Aorta (tissue), 5 donors: ENCODE measurements at places on chromosomes 2 and 18. TPM values are rescaled to one million over a fixed set of nuclear protein-coding genes. Genes with fewer than 3 reads are reported as not detected.

The CHRNG gene
- not detected for polyA plus RNA-seq

The WDR54 gene
- polyA plus RNA-seq, result 19.9 TPM

The FAM98A gene
- polyA plus RNA-seq, result 31.6 TPM

The PTCD3 gene
- 47.1 TPM for polyA plus RNA-seq

The CDH7 gene
- not detected for polyA plus RNA-seq

The SP100 gene
- 70.8 TPM for polyA plus RNA-seq

The NPC1 gene
- polyA plus RNA-seq, result 29.8 TPM

The DQX1 gene
- 4.1 TPM for polyA plus RNA-seq

The CHRND gene
- polyA plus RNA-seq, result not detected

The CDH2 gene
- 13.9 TPM for polyA plus RNA-seq

The KCNF1 gene
- polyA plus RNA-seq, result not detected

The AKAIN1 gene
- polyA plus RNA-seq, result not detected

The TM4SF20 gene
- not detected for polyA plus RNA-seq

The ZAP70 gene
- 1.3 TPM for polyA plus RNA-seq

DNA sequence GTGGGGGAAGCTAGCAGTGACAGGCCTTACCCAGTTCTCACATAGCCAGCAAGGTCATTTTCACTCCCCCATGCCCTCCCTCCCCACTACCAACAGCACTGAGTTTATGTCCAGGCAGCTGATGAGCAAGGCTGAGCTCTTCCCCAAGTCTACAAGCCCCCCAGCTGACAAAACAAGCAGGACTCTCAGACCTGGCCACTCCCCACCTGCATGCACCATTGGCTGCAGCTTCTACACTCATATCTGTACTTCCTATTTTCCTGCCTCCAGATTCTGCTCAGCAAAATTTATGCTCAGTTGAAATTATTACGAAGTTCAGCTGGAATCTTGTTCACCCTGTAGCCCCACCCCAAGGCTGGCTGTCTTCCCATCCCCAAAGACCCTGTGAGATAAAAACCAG, 339.3 kb downstream of the ARL6IP6 start:
- no peak for DNase-seq

GRCh38 chr2:171763602-171764001, 76.3 kb downstream of the DYNC1I2 start:
- no peak for DNase-seq

- no peak for DNase-seq
Measured at GRCh38 chr2:69718338-69718965, 23.5 kb upstream of the ANXA4 start.

DNA sequence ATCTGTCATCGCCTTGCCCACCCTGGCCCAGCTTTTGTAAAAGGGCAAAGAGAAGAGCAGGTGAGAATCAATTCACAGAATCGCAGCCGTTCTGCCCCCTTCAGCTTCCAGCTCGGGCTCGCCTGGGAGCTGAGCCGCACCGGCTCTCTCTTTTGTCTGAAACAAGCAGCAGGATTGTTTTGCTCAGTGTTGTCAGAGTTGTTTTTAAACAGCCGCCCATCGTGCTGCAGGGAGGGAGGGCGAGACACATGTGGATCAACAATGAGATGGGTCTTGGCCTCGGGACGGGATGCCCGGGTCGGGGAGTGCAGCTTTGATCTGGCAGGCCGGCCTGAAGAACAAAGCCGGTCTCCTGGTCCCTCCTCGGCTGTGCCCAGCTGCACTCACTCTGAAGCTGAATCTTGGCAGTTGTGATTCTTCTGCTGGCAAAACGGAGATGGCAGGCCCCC, 39.7 kb upstream of the HDAC4 start:
- no peak for DNase-seq

- no peak for DNase-seq
Measured at GRCh38 chr2:19861813-19862212, 40.0 kb downstream of the TTC32 start.

- DNase-seq, result no peak
Measured at GRCh38 chr18:38421021-38421420, 855.4 kb upstream of the CELF4 start.

GRCh38 chr2:55038428-55038827, 11.8 kb downstream of the RTN4 start:
- DNase-seq, result no peak

DNA sequence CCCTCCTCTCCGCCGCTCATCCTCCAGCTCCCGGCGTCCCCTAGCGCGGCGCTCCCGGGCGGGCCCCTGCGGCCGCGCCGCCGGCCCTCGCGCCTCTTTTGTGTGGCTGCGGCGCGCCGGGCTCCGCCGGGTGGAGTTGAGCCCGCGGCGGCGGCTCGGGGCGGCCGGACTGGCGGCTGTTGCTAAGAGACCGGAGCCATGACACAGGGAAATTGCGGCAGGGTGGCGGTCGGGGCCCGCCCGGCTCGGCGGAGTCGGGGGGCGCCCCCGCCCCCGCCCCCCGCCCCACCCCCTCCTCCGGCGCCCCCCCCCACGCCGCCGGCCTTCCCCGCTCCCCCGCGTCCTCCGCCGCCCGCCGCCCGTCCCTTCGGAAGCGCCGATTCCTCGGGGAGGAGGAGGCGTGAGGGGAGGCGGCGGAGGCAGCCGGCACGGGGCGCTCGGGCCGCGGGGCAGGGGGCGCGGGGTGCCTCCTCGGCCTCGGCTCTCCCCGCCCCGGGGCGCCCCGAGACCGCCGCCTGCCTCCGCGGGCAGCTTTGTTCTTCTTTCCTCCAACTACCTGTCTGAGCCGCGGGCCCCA, at the start of gene TMEM200C:
Gene TMEM200C (minus strand): TSS at position 224 of the 577 bp plus-strand sequence. CDS start 3,459 bp downstream, outside the sequence.
- DNase-seq, result no peak

- DNase-seq, result no peak
Measured at GRCh38 chr2:15670981-15671380, 79.3 kb downstream of the DDX1 start.

GRCh38 chr2:28160986-28161425, 231.7 kb upstream of the FOSL2 start:
- no peak for DNase-seq

- DNase-seq, result no peak
Measured at GRCh38 chr18:58788971-58789875, 75.5 kb upstream of the ZNF532 start.

- no peak for DNase-seq
Measured at GRCh38 chr18:51339856-51340255, 142.4 kb upstream of the MEX3C start.

DNA sequence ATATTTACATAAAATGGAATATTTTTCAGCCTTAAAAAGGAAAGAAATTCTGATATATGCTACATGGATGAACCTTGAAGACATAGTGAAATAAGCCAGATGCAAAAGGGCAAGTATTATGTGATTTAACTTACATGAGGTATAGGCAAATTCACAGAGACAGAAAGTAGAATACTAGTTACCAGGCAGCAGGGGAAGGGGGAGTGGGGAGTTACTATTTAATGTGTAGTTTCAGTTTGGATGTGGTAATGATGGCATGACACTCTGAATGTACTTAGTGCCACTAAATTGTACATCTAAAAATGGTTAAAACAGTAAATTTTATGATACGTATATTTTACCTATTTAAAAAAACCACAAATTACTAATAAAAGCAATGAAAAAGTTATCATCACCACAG, 12.1 kb downstream of the METTL4 start:
- no peak for DNase-seq

DNA sequence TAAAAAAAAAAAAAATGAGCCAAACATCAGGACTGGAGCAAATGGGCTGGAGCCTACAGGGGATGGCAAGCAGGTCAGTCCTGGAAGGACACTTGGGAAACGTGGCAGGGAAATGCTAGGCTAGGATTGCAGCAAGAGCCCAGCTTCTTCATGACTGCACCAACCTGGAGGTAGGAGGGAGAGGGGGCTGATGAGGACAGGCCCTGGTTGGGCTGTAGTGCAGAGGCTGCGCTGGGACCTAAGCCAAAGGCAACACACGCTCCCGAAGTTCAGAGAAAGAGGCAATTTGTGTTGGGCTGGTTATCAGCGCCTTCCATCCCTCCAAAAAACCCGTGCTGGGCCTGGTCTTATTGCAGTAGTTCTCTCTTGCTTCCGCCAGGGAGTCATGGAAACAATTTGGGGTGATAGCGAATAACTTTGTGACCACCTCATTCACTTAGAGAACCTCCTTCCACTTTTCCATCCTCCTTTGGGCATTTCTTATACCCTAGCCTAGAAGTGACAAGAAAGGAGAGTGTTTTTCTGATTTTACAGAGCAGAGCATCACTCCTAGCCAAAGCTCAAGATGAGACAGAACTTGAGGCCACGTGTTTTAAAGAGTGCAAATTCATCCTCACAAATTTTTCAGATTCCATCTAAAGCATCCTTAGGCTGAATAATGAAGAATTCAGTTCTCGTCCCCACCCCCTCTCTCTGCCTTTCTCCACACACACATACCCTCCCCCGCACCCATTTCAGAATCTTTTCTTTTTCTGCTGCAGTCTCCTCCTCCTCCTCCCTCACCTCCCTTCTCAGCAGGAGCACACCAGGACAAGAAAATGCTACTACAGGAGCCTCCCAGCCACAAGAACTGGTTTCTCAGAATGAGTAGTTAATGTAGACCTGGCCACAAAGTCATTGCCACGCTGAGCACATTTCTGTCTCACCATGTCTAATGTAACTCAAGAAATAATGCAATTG, 82.5 kb upstream of the STPG4 start:
- peak; percentile 89 for DNase-seq

- DNase-seq, result no peak
Measured at GRCh38 chr2:68188831-68189230, 31.1 kb downstream of the PNO1 start.

GRCh38 chr2:188330316-188331053, 38.8 kb downstream of the GULP1 start:
- DNase-seq, result no peak

DNA sequence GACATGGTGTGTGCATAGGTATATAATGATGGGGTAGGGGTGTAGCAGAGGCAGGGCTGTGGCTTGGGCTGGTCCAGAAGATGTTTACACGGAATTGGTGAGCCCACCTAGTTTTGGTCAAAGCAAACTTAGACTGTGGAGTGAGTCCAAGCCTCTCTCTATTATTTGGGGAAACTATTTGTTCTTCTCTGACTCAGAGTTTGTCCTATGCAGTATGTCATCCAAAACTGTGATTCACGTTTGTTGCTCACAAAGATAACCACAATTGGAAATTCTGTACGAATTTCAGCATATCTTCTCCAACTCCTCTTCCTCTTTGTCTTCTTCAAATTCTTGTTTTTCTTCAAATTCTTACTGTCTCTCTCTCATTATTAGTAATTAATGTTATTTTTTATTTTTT, 292.9 kb downstream of the XIRP2 start:
- no peak for DNase-seq

- DNase-seq, result no peak
Measured at GRCh38 chr2:99554238-99554637, 64.4 kb upstream of the REV1 start.

- DNase-seq, result no peak
Measured at GRCh38 chr2:177709986-177710401, 317.4 kb downstream of the AGPS start.

- DNase-seq, result no peak
Measured at GRCh38 chr2:122523143-122523542, 767.7 kb downstream of the TSN start.

DNA sequence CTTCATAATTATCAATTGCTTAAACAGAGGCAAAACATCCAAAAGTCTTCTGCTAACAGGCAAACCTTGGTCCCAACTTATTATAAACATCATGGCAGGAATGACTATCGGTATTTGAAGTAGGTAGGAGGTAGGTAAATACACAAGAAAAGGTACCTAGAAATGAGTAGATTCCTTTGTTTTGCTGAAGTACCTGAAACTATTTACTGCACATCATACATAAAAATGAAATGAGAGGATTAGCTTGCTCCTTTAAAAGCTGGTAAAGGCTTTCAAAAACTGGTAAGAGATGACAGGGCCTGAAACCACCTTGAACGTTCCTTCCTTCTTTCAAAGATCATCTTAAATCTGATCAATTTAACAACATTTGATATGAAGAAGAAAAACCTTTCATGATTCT, 55.2 kb upstream of the MAPRE2 start:
- DNase-seq, result no peak

- DNase-seq, result no peak
Measured at GRCh38 chr2:230053753-230054478, 14.8 kb downstream of the SLC16A14 start.

GRCh38 chr18:26457611-26458353, 90.6 kb downstream of the KCTD1 start:
- DNase-seq, result no peak

GRCh38 chr2:240434728-240435456, 571 bp upstream of the GPC1 start:
- peak; percentile 98 for DNase-seq
